ENCODE measurements at places on chromosomes 1 and 21. TPM values are rescaled to one million over a fixed set of nuclear protein-coding genes. Genes with fewer than 3 reads are reported as not detected.

ZNF683 gene
- total RNA-seq = not detected

ILDR2 gene
- total RNA-seq = 0.34 TPM

FGR gene
- 3.3 TPM for total RNA-seq

MYOM3 gene
- total RNA-seq = not detected

TAS1R1 gene
- not detected for total RNA-seq

SPRR5 gene
- not detected for total RNA-seq

PEAR1 gene
- 17.7 TPM for total RNA-seq

C2CD4D gene
- total RNA-seq = 1.9 TPM

C1orf50 gene
- total RNA-seq = 14.8 TPM

SGIP1 gene
- total RNA-seq = not detected

CBR3 gene
- total RNA-seq = 3.1 TPM

LIN28A gene
- not detected for total RNA-seq

ALPL gene
- total RNA-seq = not detected

TMCC2 gene
- total RNA-seq = 0.65 TPM

SLC44A5 gene
- not detected for total RNA-seq

CD247 gene
- 265 TPM for total RNA-seq

NPPB gene
- total RNA-seq = not detected

FCAMR gene
- not detected for total RNA-seq

SLC44A3 gene
- total RNA-seq = 0.68 TPM

PDC gene
- total RNA-seq = not detected

Measured in T-helper 17 cell (primary cell).